Small intestine (tissue), 16 donors: ENCODE measurements at places on chromosomes 2 and 18. TPM values are rescaled to one million over a fixed set of nuclear protein-coding genes. Genes with fewer than 3 reads are reported as not detected.

TNS1 gene
- polyA plus RNA-seq: 10.9 TPM

EML6 gene
- 1.3 TPM for polyA plus RNA-seq

DYNAP gene
- not detected for polyA plus RNA-seq

IL1R1 gene
- 36.7 TPM for polyA plus RNA-seq

EGR4 gene
- polyA plus RNA-seq: not detected

RNU2-63P gene
- polyA plus RNA-seq: not detected
